ENCODE measurements at places on chromosomes 7 and 10.

DNA sequence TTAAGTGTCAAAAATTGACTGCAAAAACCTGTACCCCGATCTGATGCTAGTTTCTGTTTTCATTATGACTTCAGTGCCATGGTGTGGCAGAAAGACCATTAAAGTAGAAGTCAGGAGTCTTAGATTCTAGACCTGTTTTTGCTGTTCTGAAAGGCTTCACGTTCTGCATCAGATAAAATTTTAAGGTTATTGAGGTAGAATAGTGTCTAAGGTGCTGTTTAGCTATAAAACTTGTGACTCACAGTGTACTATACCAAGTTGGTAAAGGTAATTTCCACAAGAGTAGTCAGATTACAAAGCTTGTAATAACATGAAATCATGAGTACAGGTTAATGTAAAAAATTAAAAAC is 38.6 kb downstream of the ZNRF2 start:
- DNase-seq, result no peak

GRCh38 chr7:149690688-149691446 is 82.5 kb downstream of the ZNF467 start:
- no peak for DNase-seq

DNA sequence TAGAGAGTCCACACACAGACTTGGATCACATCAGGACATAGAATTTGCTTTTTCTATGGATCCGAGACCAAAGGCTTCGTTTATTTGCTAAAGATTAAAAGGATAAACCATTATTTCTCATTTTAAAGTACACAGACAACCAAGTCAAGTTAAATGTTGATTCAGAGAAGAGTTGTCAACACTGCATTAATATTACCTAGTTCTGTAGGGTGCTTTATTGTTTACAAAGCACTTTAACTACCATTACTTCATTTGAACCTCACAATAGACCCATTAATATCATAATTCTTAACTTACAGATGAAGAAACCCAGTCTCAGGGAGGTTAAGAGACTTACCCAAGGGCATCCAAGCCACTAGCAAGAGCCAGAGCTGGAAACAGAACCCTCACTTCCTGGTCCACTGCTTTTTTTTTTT is 43.2 kb upstream of the GSAP start:
- DNase-seq, result no peak

GRCh38 chr10:120948889-120949608 is 97.9 kb downstream of the WDR11 start:
- DNase-seq, result peak; percentile 29

- DNase-seq, result no peak
These were observed 47.2 kb downstream of the SORBS1 start for GRCh38 chr10:95513941-95514392.

DNA sequence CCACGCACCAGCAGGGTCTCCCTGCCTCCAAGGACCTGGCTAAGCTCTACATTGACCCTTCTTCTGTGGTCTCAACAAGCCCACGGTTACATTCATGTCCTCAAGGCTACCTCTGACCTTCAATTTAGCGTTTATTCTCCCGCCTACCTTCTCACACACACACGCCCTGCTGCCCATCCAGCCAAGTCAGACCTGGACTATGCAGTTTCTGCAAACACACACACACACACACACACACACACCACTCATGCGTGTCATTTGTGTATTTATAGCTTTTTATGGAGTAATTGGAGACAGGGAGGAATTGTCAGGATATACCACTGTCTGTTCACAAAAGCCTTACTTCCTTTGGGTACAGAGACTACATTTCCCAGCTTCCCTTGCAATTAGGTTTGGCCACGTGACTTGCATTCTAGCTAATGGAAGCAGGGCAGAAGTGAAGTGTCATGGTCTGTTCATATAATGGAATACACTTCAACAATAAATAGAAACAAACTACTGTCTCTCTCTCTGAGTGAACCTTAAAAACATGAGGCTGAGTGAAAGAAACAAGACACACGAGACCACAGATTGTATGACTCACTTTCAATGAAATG is 53.8 kb upstream of the CPXM2 start:
- no peak for DNase-seq

GRCh38 chr10:129272176-129272575 is 194.9 kb upstream of the MGMT start:
- no peak for DNase-seq

- no peak for DNase-seq
These were observed 193.5 kb downstream of the CFTR start for GRCh38 chr7:117673367-117673766.

DNA sequence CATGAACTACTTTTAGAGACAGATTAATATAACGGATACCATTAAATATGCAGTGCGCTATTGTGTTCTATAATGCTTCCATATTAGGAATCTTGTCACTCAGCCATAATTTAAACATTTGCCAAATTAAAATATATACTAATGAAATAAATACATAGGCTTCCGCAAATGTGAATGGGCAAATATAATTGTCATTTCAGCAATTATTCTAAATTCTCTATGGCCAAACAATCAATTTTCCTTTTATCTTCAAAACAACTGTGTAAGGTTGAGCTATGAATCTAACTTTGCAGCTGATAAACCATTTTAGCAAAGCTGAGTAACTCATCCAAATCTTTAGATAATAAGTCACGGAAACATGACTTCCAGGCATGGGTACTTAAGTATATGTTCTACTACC is 20.7 kb upstream of the TSPAN13 start:
- no peak for DNase-seq

- no peak for DNase-seq
These were observed 67.1 kb downstream of the AOAH start for GRCh38 chr7:36657036-36657660.

DNA sequence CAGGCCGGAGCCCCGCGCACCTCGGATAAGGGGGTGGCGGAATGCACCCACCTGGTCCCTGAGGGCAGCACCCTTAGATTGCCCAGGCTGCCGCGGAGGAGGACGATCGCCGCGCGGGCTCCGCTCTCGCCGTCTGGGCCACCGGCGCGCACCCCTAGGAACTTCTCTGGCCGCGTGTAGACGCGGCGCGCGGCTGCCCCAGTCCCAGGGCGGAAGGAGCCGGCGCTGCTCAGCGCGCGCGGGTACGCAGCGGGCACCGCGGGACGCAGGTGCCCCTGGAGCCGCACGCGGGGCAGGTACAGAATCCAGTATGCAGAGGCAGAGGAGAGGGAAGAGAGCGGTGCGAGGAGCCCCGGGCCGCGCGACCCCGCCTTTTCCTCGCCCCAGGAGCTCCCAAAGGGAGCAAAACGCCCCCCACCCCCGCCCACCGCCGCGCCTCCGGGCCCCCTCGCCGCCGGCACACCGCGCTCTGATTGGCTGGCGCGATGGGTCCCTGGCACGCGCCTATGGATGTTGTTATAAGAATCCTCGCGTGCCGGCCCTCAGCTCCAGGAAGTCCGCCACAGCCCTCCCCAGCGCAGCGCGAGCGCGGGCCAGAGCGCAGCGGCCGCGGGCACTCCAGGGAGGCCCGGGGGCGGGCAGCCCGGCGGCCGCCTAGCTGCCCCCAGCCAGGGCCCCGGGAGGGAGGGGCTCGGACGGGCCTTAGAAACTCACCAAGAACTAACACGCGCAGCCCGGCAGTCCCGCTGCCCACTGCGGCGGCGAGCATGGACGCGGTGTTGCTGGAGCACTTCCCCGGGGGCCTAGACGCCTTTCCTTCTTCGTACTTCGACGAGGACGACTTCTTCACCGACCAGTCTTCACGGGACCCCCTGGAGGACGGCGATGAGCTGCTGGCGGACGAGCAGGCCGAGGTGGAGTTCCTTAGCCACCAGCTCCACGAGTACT is at the start of gene PTF1A:
TSS of gene PTF1A (plus strand) at position 549 of the 948 bp plus-strand sequence. CDS start at position 768, 219 bp downstream.
- no peak for DNase-seq

DNA sequence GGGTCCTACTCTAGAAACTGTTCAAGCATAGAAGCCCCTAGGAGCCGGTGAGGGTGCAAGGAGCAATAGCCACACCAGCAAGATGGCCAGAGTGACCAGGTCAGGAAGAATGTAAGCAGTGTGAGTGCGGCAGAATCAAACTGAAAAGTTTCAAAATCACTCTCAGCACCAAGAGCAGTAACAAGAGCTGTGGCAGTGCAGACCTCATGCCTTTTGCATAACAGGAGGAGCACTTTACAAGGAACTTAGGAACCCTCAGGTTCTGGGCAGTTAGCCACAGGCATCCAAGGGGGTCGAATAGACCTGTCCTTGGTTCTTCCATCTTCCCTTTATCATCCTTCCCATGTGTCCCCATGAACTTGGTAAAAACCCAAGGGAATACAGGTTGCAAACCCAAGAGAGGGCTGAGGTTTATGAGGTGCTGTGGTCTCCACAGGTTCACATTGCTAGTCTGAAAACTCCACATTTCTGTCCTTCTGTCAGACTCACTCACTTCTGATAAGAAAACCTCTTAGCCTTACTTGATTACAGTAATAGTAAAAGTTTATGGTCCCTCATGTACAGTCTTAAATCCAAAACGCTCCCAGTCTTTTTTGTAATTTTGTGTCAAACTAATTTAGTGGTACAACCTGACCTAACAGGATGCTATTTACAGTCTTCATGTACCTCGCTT is 78.4 kb downstream of the PON1 start:
- DNase-seq, result no peak

DNA sequence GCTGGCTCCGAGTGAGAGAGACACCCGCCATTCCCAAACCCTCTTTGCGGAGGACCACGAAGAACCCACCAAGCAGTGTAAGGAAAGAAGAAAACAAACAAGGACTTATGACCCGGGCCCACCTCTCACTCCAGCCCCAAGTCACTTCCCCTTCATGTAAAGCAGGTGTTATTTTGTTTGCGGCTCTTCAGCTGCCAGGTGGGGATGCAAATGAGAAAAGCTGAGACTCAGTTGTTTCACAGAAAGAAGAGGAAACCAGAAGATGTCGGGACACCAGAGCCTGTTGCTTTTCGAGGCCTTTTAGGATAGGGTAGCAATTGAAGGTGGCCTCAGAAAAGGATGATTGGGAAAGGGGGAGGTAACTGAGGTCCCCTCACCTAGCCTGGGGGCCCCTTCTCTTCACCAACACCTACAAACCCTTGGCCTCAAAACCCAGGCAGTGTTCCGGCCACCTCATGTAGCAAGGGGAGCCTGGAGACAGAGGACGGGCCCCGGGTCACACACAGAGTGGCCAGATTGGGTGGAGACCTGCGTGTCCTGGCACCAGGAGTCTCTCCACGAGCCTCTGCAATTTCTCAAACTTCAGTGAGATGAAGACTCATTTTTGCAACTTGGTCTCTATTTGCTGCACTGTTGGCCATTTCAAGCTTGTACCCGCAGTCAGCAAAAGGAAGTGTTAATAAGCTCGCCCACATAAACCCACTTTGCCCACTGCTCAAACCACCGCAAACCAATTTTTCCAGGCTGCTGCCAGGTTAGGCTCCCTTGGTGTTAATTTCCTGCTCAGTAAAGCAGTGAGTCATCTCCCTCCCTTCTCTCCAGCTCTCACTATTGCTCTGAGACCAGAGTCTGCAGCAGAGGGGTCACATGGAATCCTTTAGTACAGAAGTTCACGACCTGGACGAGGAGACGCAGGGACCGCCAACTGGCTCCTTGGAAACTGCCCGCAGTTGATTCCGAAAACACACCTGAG is 45.5 kb downstream of the AOC1 start:
- no peak for DNase-seq

DNA sequence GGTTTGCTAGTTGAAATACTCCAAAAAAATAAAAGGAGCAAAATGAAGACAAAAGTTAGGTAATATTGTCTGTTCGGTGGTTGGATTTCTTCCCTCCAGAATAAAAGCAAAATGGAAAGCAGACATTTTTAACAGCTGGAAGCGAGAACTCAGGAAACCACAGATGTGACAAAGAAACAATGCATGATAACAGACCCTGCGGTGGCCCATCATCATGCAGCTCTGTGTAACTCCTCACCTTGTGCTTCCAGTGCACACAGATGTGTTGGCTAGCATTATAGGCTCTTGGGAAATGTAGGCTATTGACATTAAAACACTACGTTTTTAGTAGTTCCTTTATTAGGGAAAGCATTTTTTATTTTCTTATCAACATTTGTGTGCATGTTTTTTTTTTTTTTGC is 53.9 kb upstream of the ARL4A start:
- DNase-seq, result no peak

DNA sequence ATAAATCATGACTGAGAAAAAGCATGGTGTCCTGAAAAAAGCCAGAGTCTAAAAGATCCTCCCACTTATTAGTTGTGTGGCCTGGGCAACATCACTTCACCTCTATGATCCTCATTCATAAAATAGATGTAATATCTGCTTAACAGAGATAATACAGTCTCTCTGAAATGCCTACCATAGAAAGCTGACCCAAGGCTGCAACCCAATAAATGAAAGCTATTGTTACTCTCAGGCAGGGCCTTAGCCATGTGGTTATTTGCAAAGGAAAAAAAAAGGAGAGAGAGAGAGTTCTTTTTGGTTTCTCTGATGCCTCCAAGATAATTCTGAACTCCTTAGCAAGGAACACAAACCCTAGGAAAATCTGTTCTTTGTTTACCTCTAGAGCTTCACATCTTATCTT is 7.9 kb downstream of the FAM13C start:
- no peak for DNase-seq

DNA sequence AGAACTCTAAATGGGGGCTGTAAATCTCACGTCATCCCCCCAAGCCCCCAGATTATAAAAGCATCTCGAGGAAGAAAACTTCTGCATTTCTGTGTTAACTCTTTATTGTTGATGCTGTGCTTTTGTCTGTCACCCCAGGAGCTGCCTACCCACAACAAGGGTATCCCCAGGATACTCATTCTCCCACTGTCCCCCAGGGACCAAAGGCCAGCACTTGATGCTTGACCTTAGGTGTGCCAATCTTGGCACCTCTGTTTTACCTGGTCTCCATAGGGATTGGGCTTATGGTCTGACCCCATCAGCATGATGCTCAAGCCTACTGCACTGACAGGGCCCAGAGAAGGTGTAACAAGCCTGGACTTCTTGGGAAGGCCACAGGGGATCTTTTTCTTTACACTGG is 225.9 kb upstream of the AGK start:
- DNase-seq, result no peak

GRCh38 chr7:50803359-50804337 is 21.0 kb upstream of the GRB10 start:
- DNase-seq, result no peak

- no peak for DNase-seq
These were observed 2.6 kb upstream of the GATA3 start for GRCh38 chr10:8051851-8052257.

DNA sequence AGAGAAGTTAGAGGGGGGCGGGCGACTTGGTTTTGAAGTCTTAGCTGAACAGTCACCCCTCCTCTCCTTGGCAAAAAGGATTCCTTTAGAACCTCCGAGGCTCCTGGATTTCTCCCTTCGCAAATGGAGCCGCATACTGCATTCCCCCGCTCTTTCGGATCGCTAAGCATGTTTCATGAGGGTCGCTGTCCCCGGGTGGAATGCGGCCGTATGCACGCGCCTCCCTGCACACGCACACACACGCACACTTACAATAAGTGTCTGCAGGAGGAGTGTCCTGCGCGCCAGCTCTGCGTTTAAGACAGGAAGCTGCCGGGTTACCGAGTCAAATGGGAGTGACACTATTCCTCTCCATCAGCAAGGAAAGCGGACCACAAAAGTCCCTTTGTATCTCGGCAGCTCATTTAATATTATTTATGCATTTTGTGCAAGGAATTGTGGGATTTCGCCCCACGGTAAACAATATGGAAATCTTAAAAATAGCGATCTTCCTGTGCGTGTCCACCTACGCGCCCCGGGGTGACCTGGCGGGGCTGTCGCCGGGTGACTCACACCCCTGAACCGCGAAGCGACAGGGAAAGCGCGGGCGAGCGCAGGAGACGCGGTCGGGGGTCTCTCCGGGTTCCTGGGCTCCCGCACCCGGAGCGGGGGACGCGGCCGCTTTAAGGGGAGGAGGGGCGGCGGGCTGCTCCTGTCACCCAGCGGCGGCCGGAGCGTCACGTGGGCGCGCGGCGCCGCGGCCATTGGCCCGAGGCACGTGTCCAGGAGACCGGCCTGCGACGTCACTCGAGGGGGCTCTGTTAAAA is 988 bp upstream of the EN2 start:
- DNase-seq, result no peak
